ENCODE measurements at places on chromosomes 5 and 9. TPM values are rescaled to one million over a fixed set of nuclear protein-coding genes. Genes with fewer than 3 reads are reported as not detected.

- DNase-seq, result no peak
Measured at GRCh38 chr9:87381746-87382145, 115.9 kb upstream of the DAPK1 start.

DNA sequence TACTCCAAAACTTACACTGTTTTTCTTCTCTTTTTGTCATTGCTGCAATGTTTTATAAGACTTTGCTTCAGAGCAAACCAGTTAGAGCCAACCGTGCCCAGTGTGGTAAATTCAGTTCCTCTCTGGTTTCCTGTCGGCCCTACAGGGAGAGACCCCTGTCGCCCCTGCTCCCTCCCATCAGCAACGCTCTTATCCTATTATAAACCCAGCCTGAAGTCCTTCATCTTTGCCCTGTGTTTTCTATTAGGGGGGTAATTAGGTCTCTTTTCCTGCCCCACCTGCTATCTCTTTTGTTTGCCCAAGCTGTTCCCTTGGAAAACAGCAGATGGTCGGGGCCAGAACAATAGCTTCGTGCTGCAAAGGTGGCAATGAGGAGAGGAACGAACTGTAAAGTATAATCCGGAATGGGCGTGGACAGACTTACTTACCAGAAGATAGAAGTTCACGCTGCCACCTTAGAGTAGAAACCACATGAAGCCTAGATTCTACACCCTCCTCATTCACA lies 21.4 kb upstream of the OTULINL start:
- no peak for DNase-seq

- DNase-seq, result peak; percentile 95
Measured at GRCh38 chr5:174571662-174572397, 152.6 kb upstream of the MSX2 start.

DNA sequence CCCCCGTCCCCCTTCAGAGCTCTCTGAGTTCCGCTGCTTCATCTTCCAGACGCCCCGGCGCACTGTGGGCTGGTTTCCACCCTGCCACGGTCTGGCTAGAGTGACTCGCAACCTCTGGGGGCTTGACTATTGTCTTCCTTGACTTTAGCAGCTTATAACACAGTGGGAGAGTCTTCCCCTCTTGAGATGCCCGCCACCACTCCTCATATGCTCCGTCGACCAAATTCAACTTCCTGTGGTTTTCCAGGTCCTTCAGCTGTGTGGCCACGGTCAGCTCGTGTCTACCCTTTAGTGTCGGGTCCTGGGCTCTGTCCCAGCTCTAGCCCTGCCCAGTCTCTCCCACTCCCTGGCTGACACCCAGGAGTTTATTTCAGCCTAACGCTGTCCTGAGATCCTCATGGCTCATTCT lies 28.2 kb upstream of the NCS1 start:
- DNase-seq, result peak; percentile 59

Gene GABRA1
- total RNA-seq, result not detected

DNA sequence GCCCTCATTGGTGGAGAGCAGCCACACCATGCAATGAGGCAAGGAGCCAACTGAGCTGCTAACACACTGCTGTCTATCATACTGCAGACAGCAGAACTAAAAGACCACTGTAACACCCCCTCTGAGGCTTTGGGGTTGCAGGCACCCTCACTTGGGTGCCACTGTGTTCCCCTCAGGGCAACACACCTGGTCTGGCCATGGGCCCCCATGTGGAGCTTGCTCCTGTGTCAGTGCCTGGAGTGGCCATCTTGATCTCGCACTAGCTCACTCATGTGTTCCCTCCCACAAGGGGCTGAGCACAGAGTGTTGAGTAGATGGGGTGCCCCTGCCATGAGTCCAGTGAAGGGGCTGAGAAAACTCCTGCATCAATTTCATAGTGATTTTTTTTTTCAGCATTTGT lies 532.4 kb upstream of the FTMT start:
- no peak for DNase-seq

- peak; percentile 81 for DNase-seq
Measured at GRCh38 chr9:74496819-74497747, at the start of gene RORB. Gene RORB (plus strand): TSS chr9:74497335. CDS start chr9:74497977, 642 bp downstream.

Gene EIF4E1B
- not detected for total RNA-seq

GRCh38 chr9:98908897-98909634 lies 34.6 kb upstream of the COL15A1 start:
- no peak for DNase-seq

DNA sequence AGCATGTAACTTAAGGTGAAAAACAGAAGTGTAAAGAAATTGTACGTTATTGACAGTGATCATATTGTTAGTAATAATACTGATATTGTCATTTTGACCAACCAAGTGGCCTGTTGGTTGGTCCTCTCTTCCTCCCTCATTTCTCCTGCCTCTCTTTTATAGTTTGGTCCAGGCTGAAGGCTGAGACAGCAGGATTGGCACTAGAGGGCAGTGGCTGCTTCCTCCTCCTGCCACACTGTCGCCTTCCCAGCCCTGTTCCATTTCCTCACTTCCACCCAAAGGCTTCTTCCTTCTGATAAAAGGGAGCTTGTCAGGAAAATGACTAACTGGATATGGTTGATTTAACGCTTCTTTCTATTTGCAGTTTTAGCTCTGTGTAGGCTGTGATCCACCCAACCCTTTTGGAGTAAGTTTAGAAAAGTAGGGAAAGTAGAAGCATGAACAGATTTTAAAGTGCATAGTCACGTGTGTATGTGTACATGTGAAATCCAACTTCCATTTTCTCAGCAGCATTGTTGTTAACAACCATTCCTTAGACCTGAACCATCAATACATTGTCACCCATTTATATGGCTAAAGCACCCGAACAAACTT lies 35.6 kb downstream of the PTCD2 start:
- peak; percentile 75 for DNase-seq

- no peak for DNase-seq
Measured at GRCh38 chr5:74342948-74343682, 297.4 kb downstream of the ENC1 start.

DNA sequence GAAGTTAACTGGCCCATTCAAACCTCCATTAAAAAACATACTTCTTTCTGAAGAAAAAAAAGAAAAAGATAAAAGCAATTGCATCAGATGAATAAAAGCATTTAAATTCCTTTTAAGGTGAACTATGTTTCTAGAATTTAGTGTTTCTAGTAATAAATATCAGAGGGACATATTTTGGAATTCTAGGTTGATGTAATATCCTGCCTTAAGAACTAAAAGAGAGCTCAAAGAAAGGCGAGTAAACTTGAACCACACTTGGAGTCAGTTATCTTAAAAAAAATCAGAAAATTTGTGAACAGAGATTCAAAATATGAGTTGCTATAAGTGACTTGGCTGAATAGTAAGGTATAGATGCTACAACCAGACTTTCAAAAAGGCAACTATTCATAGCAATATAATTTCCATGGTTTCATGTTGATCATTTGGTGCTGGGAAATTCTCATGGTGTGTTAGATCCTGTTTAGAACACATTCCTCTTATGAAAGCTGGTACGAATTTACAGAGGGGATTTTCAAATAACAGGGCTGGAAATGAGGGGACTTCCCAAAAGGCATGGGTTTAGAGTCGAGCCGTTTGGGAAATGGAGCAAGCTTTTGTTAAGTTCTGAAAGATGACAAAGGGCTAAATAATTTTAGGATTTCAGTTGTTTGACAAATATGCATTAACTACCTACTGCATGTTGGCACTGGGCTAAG lies 37.6 kb upstream of the RAI14 start:
- no peak for DNase-seq

GRCh38 chr9:117958726-117959125 lies 254.5 kb downstream of the TLR4 start:
- DNase-seq, result no peak

GRCh38 chr5:102294886-102295395 lies 1.1 kb downstream of the SLCO4C1 start:
- DNase-seq, result no peak

DNA sequence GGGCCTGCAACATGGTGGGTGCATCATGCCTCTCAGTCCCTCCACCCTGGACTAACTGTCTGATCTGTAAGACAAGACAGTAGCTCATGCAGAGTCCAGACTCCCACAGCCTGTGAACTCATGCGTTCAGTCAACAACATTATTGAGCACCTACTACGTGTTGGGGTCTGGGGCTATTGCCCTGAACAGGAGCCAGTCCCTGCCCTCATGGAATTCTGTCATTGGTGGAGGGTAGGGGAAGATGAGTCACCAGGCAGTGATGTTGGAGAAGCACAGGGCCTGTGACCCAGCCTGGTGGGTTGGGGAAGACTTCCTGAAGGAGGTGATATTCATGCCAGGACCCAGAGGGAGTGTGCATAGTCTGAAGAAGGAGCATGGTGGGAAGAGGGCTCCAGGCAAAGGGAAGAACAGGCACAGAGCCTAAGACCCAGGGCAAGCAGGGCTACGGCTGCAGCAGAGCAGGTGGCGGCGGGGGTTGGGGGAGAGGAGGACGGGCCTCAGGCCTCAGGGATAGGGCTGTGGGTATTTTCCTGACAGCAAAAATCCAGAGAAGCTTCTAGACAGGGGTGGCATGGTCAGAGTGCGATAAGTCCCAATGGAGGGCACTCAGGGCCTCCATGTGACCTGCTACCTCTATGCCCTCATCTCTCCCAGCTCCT lies 26.7 kb upstream of the PSD2 start:
- DNase-seq, result no peak

DNA sequence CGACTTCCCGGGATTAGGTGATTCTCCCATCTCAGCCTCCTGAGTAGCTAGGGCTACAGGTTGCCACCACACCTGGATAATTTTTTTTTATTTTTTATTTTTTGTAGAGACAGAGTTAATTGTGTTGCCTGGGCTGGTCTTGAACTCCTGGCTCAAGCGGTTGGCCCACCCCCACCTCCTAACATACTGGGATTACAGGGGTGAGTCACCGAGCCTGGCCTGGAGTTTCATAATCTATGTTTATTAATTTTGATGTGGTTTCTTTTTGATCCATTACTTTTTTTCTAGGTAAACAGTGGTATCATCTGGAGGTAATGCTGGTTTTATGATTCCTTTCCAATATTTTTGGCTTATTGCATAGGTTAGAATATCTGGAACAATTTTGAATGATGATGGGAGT lies 54.2 kb downstream of the KIAA1958 start:
- no peak for DNase-seq

DNA sequence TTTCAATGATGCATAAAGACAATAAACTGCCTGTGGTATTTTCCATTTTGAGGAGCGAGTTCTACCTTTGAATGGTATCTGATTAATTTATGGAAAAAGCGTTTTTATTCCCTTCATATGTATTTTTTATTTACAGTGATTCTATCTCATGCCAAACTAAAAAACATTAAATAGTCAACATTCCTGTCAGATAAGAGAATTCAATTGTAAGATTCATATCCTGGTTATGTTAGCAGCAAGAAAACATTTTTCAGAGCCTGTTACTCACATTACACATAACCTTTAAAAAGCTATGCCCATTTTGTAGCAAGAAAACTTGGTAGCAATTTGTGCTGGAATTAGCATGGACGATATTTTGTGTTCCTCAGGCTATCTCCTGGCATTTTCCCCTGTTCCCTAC lies 55.1 kb upstream of the PRLR start:
- DNase-seq, result no peak

GRCh38 chr5:103721183-103721582 lies 158.6 kb upstream of the NUDT12 start:
- no peak for DNase-seq

DNA sequence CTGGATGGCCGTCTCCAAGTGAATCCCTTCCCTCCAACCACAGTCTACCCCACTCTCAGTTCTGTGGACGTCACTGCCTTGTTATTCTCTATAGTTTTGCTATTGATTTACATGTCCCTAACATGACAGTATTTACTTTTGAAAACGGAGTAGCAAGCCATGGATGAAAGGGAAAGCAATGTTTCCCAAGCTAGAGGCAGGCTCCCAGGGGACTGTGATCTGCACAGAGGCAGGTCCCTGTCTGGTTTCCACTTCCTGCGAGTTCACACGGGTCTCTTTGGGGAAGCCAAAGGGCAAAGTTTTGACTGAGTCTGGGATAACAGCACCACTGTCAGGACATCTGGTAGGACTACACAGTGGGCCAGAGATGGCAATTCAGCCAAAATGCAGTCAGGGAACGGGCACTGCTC lies 12.7 kb downstream of the C9orf153 start:
- no peak for DNase-seq

- no peak for DNase-seq
Measured at GRCh38 chr5:177025101-177025601, 2.7 kb downstream of the ZNF346 start.

Gene RNF44
- 12.3 TPM for total RNA-seq

DNA sequence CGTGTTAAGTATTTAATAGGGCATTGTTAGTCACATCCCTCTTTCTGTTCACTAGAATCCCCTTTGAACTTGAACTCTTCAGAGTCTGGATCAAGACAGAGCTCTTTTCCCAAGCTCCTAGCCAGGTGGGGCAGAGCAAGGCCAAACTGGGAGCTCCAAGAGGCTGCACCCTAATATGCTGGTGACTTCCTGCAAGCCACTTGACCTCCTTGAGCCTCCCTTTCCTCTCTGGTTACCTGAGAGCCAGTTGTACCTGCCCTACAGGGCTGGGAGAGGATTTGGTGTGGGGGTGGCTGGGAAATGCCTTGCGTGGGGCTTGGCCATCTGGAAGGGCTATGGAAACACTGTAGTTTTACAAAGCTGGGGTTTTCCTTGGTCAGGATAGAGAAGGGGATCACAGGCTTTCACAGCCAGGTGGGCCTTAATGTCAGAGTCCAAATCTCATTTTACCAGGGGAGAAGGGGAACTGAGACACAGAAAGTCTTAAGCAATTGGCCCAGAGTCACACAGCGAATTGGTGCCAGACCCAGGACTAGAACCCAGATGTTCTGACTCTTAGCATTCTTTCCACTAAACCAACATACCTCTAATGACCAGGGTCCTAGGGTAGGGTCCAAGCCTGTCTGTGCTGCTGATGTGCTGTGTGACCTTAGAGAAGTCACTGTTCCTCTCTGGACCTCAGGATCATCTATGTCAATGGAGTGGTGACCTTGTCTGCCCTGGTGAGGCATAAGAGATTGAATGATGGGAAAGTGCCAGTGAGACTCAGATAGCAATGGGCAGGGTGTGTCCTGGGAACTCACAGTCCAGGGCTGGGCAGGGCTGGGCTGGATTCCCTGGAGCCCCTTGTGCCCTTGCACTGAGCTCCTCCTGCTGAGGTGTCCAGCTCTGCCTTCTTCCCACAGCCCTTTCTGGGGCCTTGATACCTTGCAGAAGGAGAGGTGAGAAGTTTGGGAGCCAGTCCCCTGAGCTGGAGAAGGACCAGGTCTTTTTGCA lies 35.8 kb downstream of the GSN start:
- no peak for DNase-seq

DNA sequence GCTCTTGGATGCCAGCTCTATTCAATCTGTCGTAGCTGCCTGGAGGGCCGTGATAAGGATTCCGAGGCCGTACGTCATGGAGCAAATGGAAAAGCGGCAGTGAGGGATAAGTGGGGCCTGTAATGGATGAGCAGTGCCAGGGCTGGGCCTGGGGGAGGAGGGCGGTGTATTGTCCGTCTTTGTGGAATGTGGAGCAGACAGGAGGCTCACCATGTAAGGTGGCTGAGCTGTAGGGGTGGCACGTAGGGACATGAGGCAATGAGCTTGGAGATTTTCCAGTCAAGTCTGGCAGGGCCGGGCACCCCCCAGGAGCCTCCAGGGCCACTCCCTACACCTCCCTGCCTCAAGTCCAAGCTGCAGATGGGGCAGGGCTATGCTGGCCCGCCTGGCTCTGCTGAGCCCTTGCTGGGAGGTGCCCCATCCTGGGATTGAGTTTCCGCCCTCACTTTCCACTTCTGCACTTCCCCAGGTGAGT lies 29.2 kb downstream of the NCS1 start:
- no peak for DNase-seq

Gene ELOVL7
- total RNA-seq, result 4.7 TPM

Data from tongue (tissue), 3 donors.